ENCODE measurements at places on chromosomes 5 and 9.

DNA sequence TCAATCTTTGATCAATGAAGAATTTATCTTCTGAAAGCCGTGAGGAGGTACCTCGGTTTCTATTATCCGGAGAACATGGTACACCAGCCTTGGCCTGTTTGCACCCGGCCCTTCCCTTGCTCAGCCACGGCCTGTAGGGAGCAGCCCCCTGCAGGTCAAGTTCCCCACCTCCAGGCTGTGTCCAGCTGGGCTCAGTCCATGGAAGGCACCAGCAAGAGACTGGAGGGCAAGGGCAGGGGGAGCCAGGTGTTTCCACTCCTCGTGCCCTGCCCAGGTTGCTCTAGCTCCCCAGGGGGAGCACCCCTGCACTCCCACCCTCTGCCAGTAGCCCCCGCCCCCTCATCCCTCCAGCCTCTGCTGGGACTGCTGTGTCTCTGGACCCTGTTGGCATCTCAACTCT lies 87.3 kb upstream of the ADAMTS2 start:
- no peak for DNase-seq

- no peak for DNase-seq
Measured at GRCh38 chr5:68343421-68343826, 127.9 kb downstream of the PIK3R1 start.

DNA sequence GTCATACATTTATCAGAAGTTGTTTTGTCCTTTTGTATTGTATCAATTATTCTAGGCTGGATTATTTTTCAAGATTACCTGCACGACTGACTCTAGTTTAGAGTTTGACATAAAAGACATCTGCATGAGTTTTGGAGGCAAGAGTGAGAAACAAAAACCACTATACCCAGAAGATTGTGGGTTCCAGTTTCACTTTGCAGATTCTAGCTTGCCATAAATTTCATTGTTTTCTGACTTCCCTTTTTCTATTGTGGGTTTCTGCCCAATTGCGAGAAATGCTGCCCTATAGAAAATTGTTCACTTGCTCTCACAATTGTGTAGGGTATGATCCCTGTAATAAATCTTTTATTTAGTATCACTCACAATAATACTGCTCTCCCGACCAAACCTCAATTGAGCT lies 1043.4 kb upstream of the CDH10 start:
- DNase-seq, result no peak

DNA sequence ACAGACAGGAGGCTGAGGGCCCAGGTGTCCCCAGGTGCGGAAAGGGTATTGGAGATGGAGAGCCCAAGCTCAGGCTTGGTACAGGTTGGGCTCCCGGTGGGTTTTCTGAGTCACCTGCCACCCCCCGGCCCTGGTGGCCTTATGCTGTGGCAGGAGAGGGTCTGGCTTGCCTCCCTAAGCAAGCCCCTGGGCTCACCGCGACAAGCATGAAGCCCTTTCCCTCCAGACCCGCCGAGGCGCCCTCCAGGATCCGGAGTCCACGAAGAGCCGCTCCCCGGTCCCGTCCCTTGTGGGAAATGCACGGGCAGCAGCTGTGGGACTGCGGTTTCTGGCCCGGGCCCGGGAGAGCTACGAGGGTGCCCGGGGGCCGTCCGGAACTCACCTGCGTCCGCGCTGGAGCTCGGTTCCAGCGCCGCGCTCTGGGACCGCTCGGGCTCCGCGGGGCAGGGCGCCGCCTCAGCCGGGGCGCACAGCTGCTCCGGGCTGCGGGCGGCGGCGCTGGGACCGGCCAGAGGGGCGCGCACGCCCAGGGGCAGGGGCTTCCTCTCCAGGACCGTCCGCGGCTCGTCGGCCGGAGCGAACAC lies 757 bp downstream of the SAPCD2 start:
- DNase-seq, result no peak

- DNase-seq, result peak; percentile 19
Measured at GRCh38 chr5:5751498-5751897, 329.0 kb downstream of the ICE1 start.

DNA sequence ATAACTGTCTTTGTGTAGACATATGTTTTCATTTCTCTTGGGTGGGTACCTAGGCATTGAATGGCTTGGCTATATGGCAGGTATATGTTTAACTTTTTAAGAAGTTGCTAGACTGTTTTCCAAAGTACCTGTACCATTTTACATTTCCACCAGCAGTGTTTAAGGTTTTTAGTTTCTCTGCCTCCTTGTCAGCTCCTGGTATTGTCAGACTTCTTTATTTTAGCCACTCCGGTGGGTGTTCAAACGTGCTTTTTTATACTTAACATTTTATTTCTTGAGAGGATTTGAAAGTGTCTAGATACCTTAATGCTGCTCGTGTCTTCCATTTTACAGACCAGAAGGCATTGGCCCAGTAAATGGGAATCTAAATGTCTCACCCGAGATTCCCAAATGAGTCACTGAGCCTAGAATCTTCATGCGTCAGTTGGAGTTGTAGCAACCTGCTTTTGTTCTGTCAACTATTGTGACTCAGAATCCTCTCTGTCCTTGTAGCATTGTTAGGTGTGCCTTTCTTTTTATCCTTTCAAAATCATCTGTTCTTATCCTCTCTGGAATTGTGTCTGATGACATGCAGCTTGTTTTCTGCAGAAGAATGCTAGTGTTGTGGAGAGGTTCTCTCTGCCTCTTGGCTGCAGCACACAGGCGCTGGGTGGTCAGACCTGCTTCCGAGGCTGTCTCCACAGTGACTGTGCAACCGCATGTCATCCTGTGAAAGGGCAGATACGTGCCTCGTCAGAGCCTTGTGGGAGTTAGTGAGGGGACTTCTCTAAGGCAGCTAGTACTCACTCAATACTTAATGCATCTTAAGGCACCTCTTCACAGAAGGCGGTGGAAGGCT lies 291.8 kb downstream of the AOPEP start:
- no peak for DNase-seq

GRCh38 chr5:135488727-135489465 lies 36.7 kb upstream of the TIFAB start:
- DNase-seq, result no peak

DNA sequence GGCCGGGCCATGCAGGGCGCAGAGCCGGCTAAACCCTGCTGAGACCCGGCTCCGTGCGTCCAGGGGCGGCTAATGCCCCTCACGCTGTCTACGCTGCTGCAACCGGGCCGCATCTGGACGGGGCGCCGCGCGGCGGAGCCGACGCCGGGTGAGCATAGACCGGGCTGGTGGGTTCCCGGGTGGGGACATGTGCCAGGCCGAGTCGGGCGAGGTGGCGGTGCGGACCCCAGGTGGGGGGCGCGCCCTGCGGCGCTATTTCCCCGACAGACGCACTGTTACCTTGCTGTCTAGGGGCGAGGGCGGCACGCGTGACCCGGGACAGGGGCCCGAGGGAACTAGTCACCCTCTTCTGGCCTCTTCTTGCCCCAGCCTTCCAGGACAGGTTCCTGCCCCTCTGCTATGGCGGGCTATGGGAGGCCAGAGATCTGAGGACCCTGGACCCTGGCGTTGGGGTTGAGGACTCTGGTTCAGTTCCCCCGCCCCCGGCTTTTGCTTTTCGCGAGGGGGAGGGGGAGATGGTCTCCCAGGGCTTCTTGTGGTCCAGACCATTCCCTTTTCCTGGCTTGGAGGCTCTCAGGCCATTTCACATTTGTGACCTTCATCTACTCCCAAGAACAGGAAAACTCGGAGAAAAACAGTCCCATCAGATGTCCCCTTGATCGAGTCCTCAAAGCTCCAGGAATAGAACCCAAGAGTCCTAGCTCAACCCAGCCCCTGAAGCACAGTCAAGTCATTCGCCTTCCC lies 536 bp downstream of the SLC27A4 start:
- peak; percentile 16 for DNase-seq

GRCh38 chr9:35914301-35914807 lies 5.1 kb downstream of the SPAAR start:
- DNase-seq, result no peak

DNA sequence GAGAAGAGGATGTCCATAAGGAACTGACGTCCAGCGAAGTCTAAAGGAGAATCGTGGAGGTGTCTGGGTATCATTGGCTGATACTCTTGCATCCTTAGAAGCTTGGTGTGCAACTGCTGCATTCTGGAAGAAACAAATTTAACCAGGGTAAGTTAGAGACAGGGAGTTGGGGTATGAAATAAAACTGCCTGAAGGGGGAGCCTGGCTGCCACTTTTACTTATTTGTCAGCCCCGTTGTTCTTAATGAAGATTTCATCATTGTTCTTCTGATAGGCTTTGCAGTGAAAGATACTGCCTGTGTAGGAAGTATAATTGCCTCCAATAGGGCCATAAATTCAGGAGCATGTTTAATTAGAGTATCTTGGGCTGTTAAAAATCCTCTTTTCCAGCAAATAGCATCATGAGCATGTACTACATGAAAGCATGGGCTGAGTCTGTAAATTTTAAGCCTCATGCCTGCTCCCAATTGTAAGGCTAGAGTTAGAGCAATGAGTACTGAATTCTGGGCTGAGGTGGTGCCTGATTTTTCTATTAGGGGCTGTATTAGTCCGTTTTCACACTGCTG lies 1264.5 kb upstream of the ACO1 start:
- DNase-seq, result peak; percentile 14

GRCh38 chr5:176810081-176810597 lies at the start of gene UNC5A:
TSS of gene UNC5A (plus strand) at chr5:176810559. CDS start at chr5:176810751, 192 bp downstream.
- DNase-seq, result peak; percentile 70

- DNase-seq, result peak; percentile 75
Measured at GRCh38 chr5:43007911-43008362, 32.2 kb downstream of the ANXA2R start.

- no peak for DNase-seq
Measured at GRCh38 chr5:133845271-133845670, 123.2 kb downstream of the C5orf15 start.

Measured in memory B cell (primary cell).